Right atrium auricular region (tissue), 2 donors: ENCODE measurements at places on chromosomes 5 and 9. TPM values are rescaled to one million over a fixed set of nuclear protein-coding genes. Genes with fewer than 3 reads are reported as not detected.

GRCh38 chr9:93898502-93899426, 56.4 kb downstream of the BARX1 start:
- no peak overlapping the region for H3K27ac ChIP-seq
- no peaks in the 10 kb centered on the region for H3K4me1 ChIP-seq
- no peak for DNase-seq
- no peaks in the 10 kb centered on the region for H3K27me3 ChIP-seq

DNA sequence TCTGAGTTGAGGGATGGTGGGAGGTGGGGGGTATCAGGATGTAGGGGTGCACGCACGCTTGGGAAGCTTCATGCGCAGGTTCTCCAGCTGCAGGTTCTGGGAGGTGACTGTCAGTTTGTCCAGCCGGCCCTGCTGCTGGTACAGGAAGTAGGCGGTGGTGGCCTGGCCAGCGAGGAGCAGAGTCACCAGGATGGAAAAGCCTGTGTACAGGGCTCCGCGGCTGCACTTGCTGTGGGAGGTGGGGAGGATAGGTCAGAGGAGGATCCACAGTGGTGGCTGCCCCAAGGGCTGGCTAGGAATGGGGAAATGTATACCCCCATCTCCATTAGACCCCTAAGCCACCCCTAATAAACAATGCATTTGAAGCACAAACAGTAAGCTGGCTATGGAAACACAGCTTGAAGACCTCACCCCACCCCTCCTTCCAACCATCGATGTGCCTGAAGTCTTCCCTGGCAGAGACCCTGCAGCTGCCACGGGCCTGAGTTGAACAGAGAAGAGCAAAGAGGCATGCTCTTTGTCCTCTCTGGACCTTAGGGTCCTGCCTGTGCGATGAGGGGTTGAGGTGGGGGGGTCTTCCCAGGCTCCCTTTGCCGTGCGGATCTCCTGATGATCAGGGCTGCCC, 5.5 kb downstream of the CD74 start:
- no peak overlapping the region for H3K27ac ChIP-seq
- H3K4me3 ChIP-seq: no peak overlapping the region
- peaks cover 26% of the 10 kb centered on the region for H3K4me1 ChIP-seq

DNA sequence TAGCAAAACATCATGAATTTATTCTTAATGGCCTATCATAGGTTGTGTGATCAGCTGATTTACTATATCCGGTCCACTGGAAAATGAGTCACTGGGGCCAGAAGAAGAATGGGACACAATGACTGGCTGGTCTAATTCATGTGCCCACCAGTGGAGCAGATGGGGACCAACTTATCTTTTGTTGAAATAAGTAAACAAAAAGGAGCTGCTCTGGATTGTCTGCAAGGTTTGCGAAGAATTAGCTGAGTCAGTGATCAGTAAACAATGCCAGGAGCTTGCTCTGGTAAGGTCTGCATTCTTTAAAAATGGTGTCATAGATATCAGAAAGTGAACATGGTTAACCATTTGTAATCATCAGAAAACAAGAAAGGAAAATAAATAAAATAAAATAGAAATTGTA, 128.0 kb downstream of the RASEF start:
- H3K27me3 ChIP-seq: no peaks in the 10 kb centered on the region
- H3K4me1 ChIP-seq: no peaks in the 10 kb centered on the region
- no peak overlapping the region for H3K27ac ChIP-seq

DNA sequence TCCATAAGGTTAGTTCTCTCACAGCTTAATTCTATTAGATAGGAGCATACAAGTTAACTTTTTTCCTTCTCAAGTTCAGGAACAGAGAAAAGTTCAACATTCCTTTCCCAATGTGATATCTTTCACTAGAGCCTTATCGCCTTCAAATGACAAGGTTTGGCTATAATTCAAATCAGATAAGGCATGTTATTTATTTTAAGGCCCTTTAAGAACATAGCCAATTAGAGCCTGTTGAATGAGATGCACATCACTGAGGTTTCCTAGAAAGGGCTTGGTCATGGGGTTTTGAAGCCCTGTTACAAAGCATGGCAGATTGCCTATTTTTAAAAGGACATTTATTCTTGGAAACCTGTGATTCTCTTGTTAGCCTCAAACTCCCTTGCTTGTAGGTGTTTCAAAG, 123.4 kb downstream of the BASP1 start:
- no peak overlapping the region for H3K27ac ChIP-seq
- no peaks in the 10 kb centered on the region for H3K27me3 ChIP-seq
- H3K4me3 ChIP-seq: no peak overlapping the region

GRCh38 chr9:134518004-134518606, 123.5 kb upstream of the COL5A1 start:
- no peaks in the 10 kb centered on the region for H3K36me3 ChIP-seq
- DNase-seq: no peak
- no peak overlapping the region for H3K4me3 ChIP-seq
- no peaks in the 10 kb centered on the region for H3K4me1 ChIP-seq
- peak overlapping the region; percentile 5 for H3K27ac ChIP-seq

DNA sequence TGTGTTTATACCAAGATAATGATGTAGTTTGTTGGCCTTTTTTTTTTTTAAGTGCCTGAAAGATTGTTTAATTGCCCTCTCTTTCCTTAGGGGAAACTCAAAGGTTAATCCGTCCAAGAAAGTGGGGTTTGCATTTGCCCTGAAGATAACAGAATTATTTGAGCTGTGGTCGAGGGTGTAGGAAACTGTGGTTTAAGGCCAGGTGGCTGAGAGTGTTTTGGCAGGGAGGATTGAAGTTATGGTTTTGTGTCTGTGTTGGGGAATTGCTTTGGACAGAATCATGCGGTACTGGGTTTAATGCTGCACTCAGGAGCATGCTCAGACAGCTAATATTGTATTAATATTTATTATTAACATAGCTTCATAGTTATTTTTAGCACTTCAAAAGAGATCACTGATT, 509.8 kb downstream of the EBF1 start:
- no peak overlapping the region for H3K27ac ChIP-seq
- no peak for DNase-seq
- no peaks in the 10 kb centered on the region for H3K27me3 ChIP-seq
- H3K4me3 ChIP-seq: no peak overlapping the region

- no peaks in the 10 kb centered on the region for H3K27me3 ChIP-seq
- DNase-seq: no peak
- no peaks in the 10 kb centered on the region for H3K36me3 ChIP-seq
- no peaks in the 10 kb centered on the region for H3K4me1 ChIP-seq
These were observed 25.6 kb downstream of the CARNMT1 start for GRCh38 chr9:75002422-75003023.

DNA sequence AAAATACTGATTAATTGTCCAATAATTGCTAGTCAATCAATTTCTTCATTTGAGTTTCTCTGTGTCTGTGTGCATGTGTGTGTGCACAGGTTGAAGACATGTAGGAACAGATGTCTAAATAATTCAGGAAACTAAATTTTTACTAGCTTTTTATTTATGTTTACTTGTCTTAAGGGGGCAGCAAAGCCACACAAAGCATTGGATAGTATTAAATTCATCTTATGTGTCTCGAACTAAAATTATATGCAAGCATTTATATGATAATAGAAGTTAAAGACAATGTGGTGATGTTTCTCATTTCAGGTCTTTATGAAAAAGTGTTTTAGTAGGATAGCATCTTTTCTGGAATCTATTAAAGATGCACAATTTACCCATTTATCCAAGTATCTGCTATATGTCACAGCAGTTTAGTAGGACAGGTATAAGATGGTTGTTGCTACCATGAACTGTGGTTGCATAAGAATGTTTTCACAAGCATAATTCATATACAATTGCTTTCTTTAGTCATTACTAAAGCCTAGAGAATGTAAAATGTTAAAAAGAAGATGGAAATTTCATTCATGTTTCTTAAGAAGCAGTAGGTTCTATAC, 784.6 kb upstream of the NUDT12 start:
- no peaks in the 10 kb centered on the region for H3K4me1 ChIP-seq
- no peak for DNase-seq
- no peak overlapping the region for H3K27ac ChIP-seq

DNA sequence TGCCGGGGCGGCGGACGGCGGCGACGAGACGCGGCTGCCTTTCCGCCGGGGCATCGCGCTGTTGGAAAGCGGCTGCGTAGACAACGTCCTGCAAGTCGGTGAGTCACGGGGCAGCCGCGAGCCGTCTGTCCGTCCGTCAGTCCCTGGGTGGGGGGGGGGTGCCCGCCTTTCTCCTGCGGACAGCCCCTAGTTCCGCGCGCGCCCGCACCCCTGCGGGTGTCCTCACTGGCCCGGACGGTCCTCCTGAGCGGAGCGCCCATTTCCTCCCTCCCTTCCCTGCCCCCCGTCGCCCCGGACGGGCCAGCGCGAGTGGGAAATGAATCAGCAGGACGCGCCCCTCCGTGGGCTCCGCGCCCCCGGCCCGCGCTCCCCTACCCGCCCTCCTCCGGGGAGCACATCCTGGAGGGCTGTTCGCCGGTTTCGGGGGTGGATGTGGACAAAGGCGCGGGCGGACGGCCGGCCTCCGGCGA, 828 bp downstream of the ZSWIM6 start:
- DNase-seq: no peak
- no peaks in the 10 kb centered on the region for H3K27me3 ChIP-seq
- H3K4me3 ChIP-seq: peak overlapping the region; percentile 93
- peaks cover 28% of the 10 kb centered on the region for H3K4me1 ChIP-seq
- peak overlapping the region; percentile 90 for H3K27ac ChIP-seq
- no peaks in the 10 kb centered on the region for H3K36me3 ChIP-seq

GRCh38 chr5:40074826-40075225, 604.9 kb upstream of the PTGER4 start:
- H3K36me3 ChIP-seq: no peaks in the 10 kb centered on the region
- DNase-seq: no peak
- H3K27me3 ChIP-seq: no peaks in the 10 kb centered on the region

- H3K4me1 ChIP-seq: no peaks in the 10 kb centered on the region
- no peak for DNase-seq
- H3K36me3 ChIP-seq: no peaks in the 10 kb centered on the region
- no peak overlapping the region for H3K27ac ChIP-seq
These were observed 23.1 kb downstream of the MED10 start for GRCh38 chr5:6355294-6355693.

DNA sequence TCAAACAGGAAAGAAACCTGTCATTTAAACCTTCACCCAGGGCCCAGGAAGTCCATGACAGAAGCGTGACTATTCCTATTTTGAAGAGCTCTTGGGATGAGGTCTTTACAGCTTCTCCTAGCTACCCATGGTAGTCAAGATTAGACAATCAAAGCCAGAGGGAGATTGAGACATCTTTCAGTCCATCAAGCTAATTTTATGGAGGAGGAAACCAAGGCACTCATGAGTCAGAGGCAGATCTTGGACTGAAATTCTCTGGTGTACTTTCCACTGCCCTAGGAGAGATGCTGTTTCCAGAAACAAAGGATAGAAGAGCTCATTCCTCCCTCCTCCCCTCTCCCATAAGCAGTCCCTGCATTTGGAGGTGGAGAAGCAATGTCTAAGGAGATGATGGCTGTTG, 9.2 kb downstream of the TNFSF8 start:
- no peaks in the 10 kb centered on the region for H3K4me1 ChIP-seq
- no peak overlapping the region for H3K27ac ChIP-seq
- H3K4me3 ChIP-seq: no peak overlapping the region

DNA sequence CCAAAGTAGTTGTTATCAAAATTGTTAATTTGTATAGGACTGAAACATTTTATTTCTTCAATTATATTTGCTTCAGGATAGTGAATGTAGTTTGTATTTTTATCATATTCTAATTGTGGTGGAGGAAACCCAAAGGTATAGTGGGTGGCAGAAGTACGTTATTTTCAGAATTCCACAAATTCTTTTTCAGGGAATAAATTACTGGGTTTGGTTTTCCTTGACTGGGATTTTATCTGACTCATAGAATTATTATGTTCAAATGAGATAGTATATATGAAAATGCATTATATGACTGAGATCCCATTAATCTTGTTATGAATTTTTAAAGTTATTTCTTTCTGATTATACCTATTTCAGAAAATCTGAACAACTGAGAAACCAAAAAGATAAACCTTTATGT, 73.7 kb downstream of the VPS13A start:
- no peaks in the 10 kb centered on the region for H3K27me3 ChIP-seq
- H3K4me3 ChIP-seq: no peak overlapping the region
- no peak overlapping the region for H3K27ac ChIP-seq
- no peak for DNase-seq

DNA sequence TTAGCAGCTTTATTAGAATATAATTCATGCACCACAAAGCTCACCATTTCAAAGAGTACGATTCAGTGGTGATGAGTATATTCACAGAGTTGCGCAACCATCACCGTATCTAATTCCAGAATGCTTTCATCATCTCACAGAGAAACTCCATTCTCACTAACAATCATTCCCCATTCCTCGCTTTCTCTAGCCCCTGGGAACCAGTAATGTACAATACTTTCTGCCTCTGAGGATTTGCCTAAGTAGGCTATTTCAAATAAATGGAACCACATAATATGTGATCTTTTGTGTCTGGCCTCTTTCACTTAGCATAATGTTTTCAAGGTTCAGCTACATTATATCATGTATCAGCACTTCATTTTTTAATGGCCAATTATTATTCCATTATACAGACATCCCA, 145.1 kb upstream of the ADAMTS16 start:
- no peaks in the 10 kb centered on the region for H3K36me3 ChIP-seq
- H3K27ac ChIP-seq: no peak overlapping the region
- H3K4me1 ChIP-seq: no peaks in the 10 kb centered on the region

DNA sequence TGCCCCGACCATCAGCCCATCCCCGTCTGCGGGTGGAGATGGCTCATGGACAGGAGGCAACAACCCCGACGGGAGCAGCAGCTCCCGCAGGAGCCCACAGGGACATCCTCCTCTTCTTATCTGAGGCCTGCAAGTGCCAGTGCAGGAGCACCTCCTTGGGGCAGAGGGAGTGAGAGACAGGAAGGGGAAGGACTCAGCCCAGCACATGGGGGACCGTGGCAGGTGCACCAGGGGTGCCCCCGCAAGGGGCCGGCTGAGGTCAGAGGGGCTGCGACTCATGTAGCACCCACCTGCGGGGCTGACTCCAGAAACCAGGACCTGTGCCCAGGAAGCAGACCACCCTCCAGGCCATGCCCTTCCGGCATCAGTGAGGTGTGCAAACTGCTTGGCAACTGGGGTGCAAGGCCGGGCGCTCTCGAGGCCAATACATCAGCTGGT, 259.8 kb upstream of the ADAMTS16 start:
- no peaks in the 10 kb centered on the region for H3K4me1 ChIP-seq
- no peaks in the 10 kb centered on the region for H3K36me3 ChIP-seq
- no peak overlapping the region for H3K27ac ChIP-seq

GRCh38 chr5:142841511-142842265, 71.5 kb downstream of the ARHGAP26 start:
- no peak overlapping the region for H3K4me3 ChIP-seq
- H3K4me1 ChIP-seq: peaks cover 100% of the 10 kb centered on the region
- H3K27ac ChIP-seq: peak overlapping the region; percentile 60
- H3K27me3 ChIP-seq: no peaks in the 10 kb centered on the region
- DNase-seq: peak; percentile 86

The PDE6A gene
- 0.08 TPM for total RNA-seq

The PAPPA gene
- total RNA-seq: 5.7 TPM

The SLC25A48 gene
- total RNA-seq: not detected

The DNM1 gene
- total RNA-seq: 3.9 TPM

The FRMD3 gene
- total RNA-seq: 77.5 TPM

The KCTD16 gene
- 0.28 TPM for total RNA-seq

The RASGRF2 gene
- total RNA-seq: 6.3 TPM

The PCDHB11 gene
- total RNA-seq: 2.4 TPM

The GPR151 gene
- not detected for total RNA-seq

The MSANTD3 gene
- 29.3 TPM for total RNA-seq

The STPG3 gene
- not detected for total RNA-seq

The IFNK gene
- not detected for total RNA-seq
